ENCODE measurements at places on chromosomes 3 and 15.
A peak's percentile ranks its signal among the peaks of the same experiment; 100 is the strongest.

- no peak for DNase-seq
These were observed 36.4 kb downstream of the WWTR1 start for GRCh38 chr3:149621218-149622005.

- no peak for DNase-seq
These were observed 143.5 kb upstream of the TPM1 start for GRCh38 chr15:62899090-62899493.

DNA sequence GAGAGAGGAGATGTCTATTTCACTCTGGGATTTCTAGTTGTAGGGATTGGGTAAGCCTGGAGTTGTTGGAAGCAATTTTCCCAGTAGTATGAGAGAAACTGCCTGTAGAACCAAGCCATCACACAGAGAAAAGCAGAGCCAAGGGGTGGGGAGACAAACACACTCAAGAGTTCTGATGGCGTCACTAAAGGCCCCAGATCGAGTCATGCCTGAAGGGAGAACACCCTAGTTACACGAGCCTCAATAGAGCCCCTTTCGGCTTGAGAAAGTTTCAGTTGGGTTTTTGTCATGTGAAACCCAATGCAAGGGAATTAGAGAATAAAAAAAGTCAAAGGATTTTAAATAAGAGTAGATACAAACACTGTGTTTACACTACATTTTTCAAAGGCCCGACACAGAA, 66.1 kb upstream of the PFN2 start:
- DNase-seq = no peak

GRCh38 chr3:1446531-1446930, 353.7 kb downstream of the CNTN6 start:
- no peak for DNase-seq

- DNase-seq = no peak
These were observed 289.0 kb upstream of the AGTR1 start for GRCh38 chr3:148408667-148409066.

- no peak for DNase-seq
These were observed 63.8 kb upstream of the ABHD2 start for GRCh38 chr15:89024418-89024817.

GRCh38 chr3:30438126-30438525, 168.3 kb upstream of the TGFBR2 start:
- DNase-seq = no peak

DNA sequence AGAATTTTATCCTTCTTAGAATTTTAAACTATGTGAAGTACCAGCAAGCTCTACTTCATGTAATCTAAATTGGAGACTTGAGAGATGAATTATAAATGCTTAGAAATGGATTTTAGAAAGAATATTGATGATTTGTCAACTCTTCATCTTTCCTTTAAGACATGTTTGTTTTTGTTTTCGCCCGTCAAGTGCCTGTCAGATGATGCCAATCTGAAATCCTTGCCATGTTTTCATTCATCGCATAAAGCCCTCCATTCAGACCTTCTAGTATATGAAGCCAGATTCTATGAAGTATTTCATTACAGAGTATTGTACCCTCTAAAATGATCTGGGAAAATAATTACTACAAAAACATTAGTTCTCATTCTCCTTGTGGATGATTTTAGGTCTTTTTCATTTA, 223.2 kb upstream of the SOX2 start:
- DNase-seq = no peak

DNA sequence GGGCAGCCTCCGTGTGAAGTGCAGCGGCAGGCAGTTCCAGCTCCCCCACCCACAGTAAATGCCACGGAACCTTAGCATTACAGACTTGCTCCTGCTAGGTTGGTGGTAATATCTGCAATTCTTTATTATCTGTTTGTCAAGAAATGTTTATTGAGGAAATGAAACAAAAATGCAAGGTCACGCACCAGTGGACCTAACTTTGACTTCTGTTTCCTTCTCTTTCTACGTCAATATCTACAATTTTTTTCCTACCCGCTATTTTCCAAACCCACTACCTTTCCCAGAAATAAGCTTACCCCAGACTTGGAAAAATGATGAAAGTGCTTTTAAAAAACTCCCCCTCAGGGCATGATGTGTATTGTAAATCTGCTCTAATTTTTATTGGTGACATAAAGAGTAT, 18.9 kb downstream of the ILDR1 start:
- DNase-seq = no peak

- DNase-seq = no peak
These were observed 138.0 kb downstream of the DTWD1 start for GRCh38 chr15:49758856-49759255.

- no peak for DNase-seq
These were observed 137.7 kb upstream of the TMEM108 start for GRCh38 chr3:132900481-132900880.

DNA sequence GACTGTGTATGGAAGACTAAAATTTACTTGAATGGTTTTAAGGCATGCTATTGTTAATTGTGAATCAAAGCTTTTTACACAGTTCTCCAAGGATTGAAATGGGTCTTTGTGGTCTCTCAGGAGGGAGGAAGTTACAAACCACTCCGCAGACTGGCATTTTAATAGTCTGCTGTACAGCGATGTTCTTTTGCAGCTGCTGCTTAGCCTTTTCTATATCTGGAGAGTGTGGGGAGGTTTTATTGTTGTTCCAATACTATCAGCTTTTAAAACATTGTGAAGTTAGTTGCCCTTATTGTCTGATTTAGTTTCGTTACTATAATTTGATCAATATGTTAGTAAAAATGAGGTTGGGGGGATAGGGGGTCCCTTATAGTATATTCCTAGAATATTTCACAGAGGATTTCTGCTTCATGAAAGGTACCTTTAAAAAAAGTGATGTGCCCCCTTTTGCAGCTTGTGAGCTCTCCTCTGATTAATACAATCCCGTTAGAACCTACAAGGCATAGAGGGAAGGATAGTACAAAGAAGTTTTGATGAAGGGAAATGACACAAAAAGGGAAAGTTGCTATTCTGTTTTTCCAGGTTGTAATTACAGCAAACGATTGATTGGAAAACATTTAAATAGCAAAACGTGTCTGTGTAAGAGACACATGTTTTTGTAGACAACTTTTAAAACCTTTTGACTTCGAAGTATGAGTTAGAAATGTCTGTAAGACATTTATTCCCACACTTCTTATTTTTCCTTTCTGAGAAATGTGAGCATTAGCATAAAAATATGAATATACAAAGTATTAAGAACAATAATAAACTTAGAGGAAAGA, 158.3 kb upstream of the CGNL1 start:
- no peak for DNase-seq

DNA sequence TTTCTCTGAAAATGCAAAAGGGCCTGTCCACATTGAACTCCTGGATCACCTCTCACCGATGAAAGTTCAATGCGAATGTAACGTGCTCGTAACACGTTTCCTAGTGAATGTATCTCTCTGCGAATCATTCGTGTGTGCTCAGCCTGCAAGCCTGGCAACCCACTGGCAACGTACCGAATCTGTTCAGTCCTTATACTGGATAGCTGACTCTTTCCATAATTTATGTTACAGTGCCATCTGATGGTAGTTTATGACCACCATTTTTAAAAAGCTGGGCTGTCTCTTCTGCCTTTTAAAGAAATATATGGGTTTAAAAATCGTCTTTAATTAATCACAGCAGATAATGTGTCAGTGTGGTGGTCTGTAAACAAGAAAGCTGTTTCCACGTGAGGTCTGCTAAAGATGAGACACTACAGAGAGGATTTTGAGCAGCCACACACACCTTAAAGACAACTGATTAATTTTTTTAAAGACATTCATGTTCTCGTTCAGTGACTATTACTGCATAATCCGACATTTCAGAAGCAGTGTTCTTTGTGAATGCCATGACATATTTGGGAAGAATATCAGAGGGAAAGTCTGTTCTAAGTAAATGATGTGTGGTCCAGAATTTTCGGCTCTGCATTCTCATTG, 69.4 kb upstream of the FOXP1 start:
- DNase-seq = peak; percentile 8

GRCh38 chr3:14810070-14810791, 8.5 kb upstream of the FGD5 start:
- no peak for DNase-seq

DNA sequence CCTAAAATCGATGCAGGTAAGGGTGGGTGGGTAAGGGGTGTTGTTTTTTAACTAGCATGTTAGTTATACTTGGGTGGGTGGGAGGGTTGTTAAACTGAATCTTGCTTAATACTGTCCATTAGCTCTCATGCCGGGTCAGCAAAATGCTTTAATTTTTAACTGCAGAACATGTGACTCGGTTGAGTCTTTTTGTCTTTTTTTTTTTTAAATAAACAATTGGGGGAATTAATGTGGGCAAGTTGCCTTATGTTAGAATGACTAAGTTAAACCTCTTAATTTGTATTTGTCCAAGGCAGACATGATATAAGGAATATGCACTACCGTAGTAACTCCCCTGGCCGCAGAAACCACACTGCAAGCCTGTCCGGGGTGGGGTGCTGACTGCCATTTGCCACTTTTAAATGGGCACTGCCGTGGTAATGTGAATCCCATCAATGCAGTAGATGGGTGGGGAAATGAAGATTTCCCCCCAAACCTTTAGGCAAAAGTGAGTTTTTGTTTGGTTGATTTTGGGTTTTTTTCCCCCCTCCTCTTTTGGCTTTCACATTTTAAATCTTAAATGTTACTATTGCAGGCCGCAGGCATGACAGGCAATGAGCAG, 54.3 kb upstream of the CCR4 start:
- DNase-seq = no peak

DNA sequence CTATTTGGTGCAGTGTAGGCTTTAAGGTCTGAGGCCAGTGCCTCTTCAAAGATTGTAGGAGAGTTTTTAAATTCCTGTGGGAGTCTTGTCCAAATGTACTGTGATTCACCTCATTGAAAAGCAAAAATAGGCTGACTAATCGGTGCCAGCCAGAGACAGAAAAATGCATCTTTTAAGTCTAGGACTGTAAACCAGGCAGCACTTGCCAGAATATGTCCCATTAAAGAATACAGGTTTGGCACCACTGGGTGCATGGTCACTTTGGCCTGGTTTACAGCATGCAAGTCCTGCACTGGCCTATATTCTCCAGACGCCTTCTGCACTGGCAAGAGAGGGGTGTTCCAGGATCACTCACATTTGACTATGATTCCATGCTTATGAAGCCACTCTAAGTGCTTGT, 20.3 kb upstream of the NOX5 start:
- no peak for DNase-seq

Data from NCI-H510A (cell line).